Cardiac ventricle fibroblast (primary cell): ENCODE measurements at places on chromosomes 6 and 20. TPM values are rescaled to one million over a fixed set of nuclear protein-coding genes. Genes with fewer than 3 reads are reported as not detected.

NKX2-4 gene
- not detected in 2 replicates for total RNA-seq

SSTR4 gene
- total RNA-seq: not detected in 2 replicates

TUBB1 gene
- not detected in 2 replicates for total RNA-seq

OR2H1 gene
- not detected in 2 replicates for total RNA-seq

TAGAP gene
- not detected in 2 replicates for total RNA-seq
